ENCODE measurements at places on chromosomes 13 and 19. TPM values are rescaled to one million over a fixed set of nuclear protein-coding genes. Genes with fewer than 3 reads are reported as not detected.

The ZNF878 gene
- total RNA-seq = 1.9 TPM

The ALKBH6 gene
- total RNA-seq = 28.2 TPM

The IL11 gene
- 6.5 TPM for total RNA-seq

The GPR32 gene
- total RNA-seq = not detected

The NCR1 gene
- total RNA-seq = not detected

The CBARP gene
- 3.6 TPM for total RNA-seq

The RAVER1 gene
- total RNA-seq = 21.8 TPM

The FXYD1 gene
- not detected for total RNA-seq

The ZNF568 gene
- total RNA-seq = 0.12 TPM
